ENCODE measurements at places on chromosomes 13 and 19.

- peak; percentile 73 for ATAC-seq
These were observed 159.0 kb downstream of the USP12 start for GRCh38 chr13:27012482-27013197.

DNA sequence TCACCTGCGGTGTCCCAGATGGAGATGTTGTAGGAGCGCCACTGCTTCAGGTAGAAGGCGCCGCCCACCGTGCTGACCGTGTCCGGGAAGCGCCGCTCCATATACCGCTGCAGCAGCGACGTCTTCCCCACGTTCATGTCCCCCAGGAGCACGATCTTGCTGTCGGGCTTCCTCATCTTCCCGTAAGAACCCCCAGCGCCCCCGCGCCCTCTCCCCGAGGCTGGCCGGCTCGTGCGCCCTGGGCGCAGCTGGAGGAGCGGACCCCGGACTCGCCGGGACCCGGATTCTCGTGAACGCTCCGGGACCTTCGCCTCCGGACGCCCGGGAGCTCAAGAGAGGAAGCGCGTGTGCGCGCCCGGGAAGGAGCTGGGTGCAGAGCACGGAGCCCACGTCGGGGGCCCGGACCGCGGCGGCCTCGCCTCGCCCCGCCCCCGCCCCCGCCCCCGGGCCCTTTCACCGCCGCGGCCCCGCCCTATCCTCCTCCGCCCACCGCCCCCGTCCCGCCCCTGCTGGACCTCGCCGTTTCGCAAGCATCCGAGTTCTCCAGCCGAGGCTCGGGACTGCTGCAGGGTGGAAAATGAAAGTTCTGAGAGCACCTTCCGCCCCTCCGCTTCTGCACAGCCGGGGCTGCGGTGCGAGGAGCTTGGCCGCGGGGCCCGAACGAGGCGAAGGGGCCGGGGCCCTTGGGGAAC, at the start of gene RAB20:
RAB20 (minus strand) TSS at position 379 of the 692 bp plus-strand sequence; CDS start at position 176, 203 bp downstream.
- ATAC-seq, result peak; percentile 86

DNA sequence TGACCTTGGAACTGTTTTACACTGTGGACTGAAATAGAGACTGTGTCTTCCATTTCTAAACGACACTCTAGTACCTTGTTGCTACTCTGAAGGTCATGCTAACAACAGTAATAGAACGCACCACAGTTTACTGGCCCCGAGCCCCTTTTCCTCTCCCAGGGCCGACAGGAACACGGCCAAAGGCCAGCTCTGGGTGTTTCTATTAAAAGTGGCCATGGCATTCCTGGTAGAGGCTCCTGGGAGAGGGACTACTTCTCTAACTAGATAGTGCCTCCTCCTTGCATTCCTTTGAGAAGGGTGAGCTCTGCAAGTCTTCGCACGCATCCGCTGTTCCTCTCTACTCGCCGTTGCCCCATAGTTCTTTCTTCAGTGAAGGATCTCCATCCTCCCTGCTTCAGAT, 18.7 kb upstream of the SIAH3 start:
- ATAC-seq, result no peak

- ATAC-seq, result peak; percentile 97
These were observed 295.4 kb upstream of the MAB21L1 start for GRCh38 chr13:35771898-35772297.

GRCh38 chr19:29111576-29111975, 101.4 kb downstream of the UQCRFS1 start:
- no peak for ATAC-seq

DNA sequence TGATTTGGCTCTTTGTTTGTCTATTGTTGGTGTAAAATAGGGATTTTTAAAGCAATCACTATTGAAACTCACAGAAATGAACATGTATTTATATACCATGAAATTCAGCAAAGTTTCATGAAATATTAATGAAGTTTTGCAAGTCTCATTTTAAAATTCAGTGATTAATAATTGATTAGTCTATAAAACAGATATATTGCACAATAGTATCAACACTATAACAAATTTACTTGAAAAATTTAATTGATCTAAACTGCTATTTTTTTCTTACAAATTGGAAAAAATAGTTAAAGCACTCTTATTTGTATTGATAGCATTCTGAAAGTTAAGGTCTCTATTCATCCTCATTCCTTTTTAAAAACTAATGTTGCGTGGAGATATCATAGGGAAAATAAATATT, 121.0 kb upstream of the PCDH9 start:
- no peak for ATAC-seq

- ATAC-seq, result no peak
These were observed 19.9 kb downstream of the DPF1 start for GRCh38 chr19:38204096-38204495.

GRCh38 chr13:20105161-20105689, 55.6 kb downstream of the GJA3 start:
- ATAC-seq, result no peak

GRCh38 chr13:50340146-50340545, 324.9 kb downstream of the KCNRG start:
- ATAC-seq, result no peak

DNA sequence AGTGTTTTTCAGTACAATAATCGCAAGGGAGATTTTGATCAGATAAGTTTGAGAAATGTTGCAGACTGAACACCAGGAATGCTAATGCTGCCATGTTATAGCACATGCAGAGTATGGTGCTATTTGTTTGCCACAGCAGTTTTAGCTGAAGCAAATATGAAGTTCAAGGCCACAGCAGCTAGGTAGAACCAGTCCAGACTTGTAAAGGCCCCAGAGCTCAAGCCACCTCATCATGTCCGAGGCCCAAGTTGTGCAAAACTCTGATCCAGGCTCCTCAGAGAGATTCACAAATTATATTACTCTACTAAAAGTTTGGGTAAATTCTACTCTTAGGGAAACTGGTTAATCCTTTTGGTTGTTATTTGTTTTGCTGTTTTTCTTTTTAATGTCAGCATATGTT, 2702.6 kb downstream of the PCDH9 start:
- no peak for ATAC-seq

DNA sequence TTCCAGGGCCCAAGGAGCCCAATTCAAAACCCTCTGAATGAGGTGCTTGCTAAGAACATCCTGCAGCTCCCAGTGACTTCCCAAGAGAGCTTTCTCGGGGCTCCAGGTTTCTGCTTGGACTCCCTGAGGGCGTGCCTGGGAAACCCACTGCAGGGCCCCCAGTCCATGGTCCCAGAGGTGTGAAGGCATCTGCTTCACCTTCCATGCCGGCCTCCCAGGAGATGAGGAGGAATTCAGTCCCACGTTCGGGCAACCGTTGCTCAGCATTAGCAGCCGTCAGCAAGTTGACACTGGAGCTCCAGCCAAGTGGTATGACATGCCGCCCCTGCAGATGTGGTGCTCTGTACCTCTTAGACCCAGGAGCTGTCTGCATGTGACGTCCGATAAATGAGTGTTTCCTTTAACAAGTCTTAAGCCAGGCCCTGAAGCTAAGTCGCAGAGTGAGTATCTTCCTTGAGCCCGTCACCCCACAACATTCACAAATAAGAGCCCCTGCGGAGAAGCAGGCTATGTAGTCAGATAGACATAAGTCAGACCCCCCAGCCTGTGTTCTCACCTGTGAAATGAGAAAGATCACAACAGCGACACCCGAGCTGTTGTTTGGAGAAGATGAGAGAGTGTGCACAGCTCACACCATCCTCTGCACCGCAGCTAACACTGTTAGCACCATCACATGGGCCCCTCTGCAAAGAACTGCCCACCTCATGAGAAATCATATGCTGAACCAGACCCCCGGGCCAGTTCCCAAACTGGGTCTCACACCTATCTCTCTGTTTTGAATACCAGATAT, 150.3 kb downstream of the KATNAL1 start:
- ATAC-seq, result no peak

DNA sequence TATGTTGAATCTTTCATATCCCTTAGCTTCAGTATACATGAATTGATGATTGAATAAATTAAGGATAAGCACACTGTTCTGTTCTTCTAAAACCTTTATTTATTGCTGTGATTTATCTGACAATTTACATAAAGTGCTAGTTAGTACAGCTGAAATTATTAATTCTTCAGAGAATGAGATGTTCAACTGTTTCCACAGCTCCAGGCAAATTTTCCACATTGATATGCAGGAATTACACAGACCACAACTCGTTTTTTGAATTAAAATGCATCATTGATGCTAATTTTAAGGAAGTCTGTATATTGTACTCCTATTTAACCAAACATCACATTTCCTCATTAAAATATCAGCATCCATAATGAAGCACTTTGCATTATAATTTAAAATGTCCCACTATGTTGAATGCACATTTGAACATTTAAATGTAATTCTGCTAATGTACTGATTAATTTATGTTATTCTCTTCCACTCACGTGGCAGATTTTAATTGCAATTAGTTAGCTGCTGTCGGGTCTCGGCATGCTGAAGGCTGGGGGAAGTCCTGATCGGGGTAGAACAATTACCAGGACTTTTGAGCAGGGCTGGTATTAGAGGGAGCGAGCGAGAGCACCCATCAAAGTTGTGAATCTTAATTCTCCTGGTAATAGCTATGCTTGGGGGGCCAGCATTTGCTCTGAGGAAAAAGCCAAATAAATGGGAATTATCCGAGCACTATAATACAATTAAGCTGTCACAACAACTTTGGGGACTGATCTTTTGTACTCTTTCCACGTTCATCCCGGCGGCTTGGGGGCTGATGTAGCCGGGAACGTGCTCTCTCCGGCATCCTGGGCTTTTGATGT, 136.7 kb upstream of the TMTC4 start:
- no peak for ATAC-seq

DNA sequence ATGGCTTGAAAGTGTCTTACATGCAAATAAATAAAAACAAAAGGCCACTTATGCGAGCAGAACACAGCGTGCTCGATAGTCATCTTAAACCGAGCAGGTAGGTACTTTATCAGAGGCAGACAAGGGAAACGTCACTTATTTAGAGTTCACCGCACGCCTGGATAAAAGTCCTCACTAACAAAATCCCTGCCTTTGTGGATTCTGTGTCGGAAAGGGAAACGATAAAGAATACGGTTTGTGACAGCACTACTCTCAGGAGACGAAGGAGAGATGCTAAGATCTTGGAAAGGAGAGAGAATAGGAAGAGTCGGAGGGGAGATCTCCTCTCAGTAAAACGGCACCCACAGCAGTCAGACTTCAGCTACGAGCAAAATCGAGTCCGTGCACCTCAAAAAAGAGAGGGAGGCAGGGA, 581 bp downstream of the RCBTB1 start:
- ATAC-seq, result peak; percentile 44

GRCh38 chr13:98880677-98881076, 97.2 kb downstream of the DOCK9 start:
- no peak for ATAC-seq

- no peak for ATAC-seq
These were observed 649 bp downstream of the UQCRFS1 start for GRCh38 chr19:29212356-29212647.

- ATAC-seq, result no peak
These were observed 16.2 kb downstream of the RB1 start for GRCh38 chr13:48319531-48320398.

- ATAC-seq, result no peak
These were observed 25.5 kb downstream of the CYP2B6 start for GRCh38 chr19:41016488-41017071.

- ATAC-seq, result peak; percentile 61
These were observed 15.4 kb upstream of the IRGC start for GRCh38 chr19:43700395-43701000.

- ATAC-seq, result peak; percentile 66
These were observed 141.9 kb downstream of the SUCLA2 start for GRCh38 chr13:47859165-47859564.

GRCh38 chr19:19740755-19741154, 7.8 kb upstream of the ZNF14 start:
- no peak for ATAC-seq

GRCh38 chr19:40596608-40597328, 4.4 kb upstream of the LTBP4 start:
- ATAC-seq, result peak; percentile 60

DNA sequence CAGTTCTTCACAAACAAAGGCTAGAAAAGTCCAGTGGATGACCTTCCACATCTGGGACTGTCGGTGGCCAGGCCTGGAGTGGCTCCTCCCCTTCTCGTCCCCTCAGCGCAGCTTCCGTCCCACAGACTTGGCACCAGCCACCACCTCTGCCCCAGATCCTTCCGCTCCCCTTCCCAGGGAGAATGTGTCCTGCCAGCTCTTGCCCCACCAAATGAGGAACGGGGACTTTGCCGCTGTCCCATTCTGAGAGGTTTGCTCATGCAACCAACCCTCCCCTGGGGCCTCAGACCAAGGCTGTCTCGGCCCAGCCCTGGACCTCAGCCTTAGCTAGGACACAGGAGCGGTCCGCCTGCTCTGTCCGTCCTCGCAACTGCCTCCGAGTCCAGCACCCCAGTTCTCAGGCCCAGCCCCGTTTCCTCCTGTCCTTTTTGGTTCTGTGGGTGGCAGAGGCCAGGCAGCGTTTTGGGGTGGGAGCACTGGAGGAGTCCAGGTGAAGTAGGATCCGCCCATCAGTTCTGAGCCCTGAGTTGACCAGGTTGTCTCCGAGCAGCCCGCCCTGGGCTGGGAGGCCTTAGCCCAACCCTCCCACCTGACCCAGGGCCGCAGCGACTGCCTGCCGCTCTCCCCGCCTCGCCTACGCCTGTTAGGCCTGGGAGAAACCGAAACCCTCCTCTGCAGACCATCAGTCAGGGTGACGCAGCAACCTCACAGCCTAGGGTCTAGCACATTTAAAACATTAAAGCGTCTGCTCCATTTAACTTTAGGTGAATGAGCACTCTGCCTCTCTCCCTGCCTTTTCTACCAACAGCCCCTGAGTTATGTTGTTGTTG, 284.3 kb downstream of the FOXO1 start:
- ATAC-seq, result no peak

GRCh38 chr13:49052813-49053212, 77.1 kb downstream of the FNDC3A start:
- ATAC-seq, result no peak

DNA sequence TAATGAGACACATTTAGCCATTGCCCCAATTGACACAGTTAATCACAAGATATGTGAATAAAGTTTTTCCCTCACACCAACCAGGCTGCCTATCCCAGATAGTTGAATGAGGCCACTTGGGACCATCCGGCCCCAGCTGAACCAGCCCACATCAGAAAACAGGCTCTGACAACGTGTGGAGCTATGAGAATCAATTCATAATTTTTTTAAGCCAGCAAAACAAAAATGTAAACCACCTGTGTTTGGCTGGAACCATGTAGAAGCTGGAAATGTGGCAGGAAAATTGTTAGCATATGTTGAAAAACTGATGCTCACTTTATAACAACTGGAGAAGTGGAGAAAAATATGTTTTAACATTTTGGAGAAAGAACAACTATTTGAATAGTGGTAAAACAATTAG, 1161.3 kb downstream of the SLITRK1 start:
- ATAC-seq, result no peak

- ATAC-seq, result peak; percentile 39
These were observed 156.8 kb downstream of the DNAJC3 start for GRCh38 chr13:95833719-95834118.

- no peak for ATAC-seq
These were observed 5.3 kb downstream of the PODNL1 start for GRCh38 chr19:13932911-13933393.

DNA sequence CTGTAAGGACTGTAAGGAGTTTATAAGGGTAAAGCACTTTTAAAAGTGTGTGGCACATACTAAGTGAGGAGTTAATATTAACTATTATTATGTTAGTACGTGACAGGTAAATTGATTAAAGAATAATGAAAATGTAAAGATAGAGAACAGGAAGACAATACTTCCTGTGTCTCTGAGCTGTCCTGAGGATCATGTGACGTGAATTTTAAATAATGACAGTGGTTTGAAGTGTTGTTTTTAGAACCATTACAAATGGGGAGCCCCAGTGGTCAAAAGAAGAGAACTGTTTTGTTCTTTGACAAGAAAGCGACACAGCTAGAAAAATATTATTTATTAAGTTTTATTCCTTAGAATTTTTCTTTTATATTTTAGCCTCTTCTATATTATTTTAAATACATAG, 241.2 kb upstream of the STARD13 start:
- no peak for ATAC-seq

Data from SK-N-SH treated with all-trans-retinoic acid at 6 μM for 48 hours (cell line).